ENCODE measurements at places on chromosomes 2 and 18.

DNA sequence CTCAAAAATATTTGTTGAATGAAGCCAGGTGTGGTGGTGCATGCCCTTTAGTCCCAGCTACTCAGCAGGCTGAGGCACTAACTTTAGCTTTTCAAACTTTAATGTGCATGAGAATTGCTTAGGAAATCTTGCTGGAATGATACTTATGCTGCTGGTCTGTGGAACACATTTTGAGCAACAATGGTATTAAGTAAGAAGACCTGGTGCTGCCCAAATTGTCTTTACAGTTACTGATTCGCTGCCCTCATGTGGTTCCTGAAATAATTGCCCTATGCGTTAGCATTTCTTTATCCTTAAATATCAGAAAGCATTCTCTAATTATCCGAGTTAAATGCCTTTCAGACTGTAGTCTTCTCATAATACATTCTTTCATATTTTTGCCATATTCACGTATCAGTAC is 76.0 kb upstream of the SESTD1 start:
- DNase-seq, result peak; percentile 37

DNA sequence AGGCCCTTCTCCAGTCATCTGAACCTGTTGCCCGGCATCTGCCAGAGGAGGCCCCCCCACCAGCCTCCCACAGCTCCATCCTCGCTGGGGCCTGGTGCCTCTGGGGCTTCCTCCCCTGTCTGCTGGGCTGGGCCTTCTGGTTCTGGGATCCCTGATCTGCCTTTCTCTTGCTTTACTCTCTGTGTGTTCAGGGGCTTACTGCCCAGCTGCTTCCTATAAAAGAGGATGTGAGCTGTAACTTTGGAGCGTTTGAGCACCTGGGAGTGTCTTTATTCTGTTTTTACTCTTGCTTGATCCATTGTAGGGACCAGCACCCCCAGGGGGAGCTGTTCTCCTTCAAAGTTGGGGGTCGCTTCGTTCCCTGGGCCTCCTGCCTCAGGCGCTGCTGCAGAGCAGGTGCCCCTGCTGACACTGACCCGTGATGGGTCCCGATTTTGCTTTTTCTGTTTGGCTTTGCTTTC is 23.1 kb upstream of the FAHD2A start:
- DNase-seq, result no peak

DNA sequence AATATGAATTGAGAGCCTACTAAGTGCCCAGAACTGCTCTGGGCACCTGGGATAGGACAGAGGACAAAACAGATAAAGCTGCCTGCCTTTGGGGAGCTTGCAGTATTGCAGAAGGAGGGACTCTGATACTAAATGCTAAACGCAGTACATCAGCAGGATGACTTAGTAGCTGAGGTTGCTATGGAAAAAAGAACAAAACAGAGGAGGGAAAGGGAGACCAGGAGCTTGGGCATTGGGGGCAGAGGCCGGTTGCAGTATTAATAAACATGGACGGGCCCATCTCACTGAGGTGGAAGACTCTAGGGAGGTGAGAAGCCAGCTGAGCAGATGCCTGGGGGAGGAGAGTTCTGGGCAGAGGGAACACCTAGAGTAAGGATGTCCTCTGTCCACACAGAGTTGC is 66.1 kb upstream of the SP3 start:
- DNase-seq, result no peak

DNA sequence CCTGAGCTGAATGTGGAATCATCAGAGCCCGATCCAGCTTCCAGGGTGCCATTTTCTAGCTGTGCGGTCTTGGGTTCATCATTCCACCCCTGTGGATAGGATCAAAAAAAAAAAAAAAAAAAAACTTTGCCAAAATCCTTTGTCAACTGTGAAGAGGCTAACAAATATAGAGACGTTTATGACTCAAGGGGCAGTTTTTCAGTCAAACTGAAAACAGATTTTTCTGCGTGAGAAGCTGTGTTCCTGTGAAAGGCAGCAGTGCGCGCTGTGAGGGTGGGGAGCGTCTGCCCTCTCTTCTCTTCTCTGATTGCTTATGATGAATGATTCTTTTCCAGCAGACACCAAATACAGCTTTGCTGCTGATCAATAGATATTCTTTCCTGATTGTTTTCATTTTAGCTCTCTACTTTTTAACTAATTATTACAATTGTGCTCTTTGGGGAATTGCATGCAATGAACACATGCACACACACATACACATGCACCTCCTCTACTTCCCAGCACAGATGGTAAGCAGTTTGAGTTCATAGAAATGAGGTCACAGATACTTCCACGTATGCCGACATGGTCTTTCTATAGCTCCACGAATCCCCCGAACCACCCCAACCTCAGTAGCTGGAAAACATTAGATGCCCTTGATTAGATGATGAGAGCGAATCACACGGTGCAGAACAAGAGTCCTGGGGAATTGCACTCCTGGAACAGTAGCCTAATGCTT is 175.4 kb downstream of the NRP2 start:
- DNase-seq, result no peak

DNA sequence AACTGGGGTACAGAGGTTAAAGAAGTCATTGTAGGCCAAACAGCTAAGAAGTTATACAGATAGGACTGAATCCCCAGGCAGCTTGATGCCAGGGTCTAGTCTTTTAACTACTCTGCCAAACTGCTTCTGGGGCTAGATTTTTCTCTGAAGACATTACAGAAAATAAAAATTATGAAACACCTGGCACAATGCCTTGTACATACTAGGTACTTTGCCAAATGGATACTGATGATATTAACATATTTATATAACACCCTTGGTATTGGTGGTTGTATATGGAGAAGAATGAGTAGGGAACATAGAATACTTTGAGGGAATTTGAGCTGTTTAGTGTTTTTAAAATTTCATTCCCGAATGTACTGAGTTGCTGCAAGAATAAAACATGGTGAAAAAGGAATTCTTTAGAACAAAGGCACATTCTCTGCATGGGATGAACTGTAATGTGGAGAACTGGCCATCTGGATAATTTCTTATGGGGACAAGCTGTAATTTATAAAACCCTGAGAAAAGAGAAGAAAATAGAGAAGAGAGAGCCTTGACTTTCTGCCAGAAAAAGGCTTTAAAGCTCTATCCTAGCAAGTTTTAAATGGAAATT is 210.9 kb upstream of the TMEM200C start:
- DNase-seq, result no peak

DNA sequence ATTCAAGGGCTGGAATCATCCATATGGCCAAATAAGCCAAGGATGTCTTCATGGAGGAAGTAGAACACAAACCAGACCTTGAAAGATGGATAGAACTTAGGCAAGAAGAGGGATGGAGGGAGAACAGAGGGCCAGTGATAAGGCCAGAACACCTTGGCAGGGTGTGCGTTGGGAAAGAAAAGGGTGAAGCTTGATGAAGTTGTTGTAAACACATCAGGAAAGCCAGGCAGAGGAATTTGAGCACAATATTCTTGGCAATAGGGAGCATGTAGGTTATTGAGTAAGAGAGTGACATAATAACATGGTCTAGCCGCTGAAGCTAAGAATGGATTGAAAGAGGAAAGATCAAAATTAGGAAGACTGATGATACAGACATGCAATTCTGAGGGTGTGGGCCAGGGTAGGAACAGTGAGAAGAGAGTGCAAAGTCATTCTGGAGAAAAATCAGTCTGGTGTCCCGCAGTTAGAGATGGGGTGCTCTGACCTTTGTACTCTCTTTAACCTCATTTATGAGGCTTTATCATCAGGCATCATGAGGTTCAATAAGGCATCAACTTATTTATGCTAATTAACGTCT is 41.0 kb downstream of the SLC14A2 start:
- no peak for DNase-seq

DNA sequence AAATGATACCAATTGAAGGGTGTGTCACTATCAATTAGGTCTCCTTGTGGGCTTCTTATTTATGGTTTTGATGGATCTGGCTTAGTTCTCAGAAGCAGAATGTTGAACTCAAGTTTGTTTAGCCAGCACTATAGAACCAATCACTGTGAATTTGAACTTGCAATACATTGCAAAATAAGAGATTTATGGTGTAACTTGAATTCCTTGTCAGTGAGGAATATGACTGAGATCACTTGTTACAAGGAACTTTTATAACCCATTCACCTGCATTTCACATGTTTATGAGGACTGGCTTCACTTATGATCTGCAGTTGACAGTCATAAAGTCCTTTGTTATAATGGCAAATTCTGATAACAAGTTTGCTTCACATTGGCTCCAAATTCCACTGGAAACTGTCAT is 9.8 kb downstream of the GATA6 start:
- DNase-seq, result no peak

DNA sequence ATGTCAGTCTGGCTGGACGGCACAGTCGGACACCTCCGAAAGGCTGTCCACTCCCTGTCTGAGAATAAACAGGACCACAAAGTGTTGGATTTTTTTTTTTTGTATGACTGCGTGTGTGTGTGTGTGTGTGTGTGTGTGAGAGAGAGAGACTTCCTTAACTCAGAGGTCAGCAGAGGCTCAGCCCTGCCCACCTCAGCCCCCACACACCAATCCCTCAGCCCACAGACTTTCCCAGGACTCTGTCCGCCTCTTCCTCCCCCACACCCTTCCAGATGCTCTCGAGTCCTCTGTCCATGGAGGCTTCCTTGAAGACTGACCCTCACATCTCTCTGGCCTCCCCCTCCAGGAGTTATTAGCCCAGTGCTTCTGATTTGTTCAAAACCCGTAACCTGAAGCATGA is 147.3 kb downstream of the BCL11A start:
- DNase-seq, result no peak

GRCh38 chr18:67651438-67651837 is 134.9 kb upstream of the DSEL start:
- DNase-seq, result no peak

DNA sequence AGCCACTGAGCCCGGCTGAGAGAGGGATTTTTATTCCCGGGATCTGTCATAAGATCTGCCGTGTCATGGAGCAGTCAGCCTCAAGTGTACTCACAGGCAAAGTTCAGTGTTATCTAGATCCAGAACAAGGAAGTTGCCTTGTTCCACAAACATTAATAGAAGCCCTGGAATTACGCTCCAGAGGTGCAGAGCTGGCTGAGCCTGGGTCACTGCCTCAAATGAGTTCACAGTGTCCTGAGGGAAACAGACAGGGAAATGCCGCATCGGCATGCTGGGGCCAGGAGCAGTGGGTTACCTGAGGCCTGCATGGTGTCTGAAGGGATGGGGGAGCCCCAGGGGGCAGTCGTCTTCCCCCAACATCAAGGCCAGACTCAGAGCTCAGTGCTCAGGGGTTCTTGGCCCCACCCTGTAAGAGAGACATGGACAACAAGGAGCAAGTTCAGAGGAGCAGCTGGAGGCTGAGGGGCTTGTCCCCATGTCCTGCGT is 42.7 kb upstream of the ODC1 start:
- no peak for DNase-seq

DNA sequence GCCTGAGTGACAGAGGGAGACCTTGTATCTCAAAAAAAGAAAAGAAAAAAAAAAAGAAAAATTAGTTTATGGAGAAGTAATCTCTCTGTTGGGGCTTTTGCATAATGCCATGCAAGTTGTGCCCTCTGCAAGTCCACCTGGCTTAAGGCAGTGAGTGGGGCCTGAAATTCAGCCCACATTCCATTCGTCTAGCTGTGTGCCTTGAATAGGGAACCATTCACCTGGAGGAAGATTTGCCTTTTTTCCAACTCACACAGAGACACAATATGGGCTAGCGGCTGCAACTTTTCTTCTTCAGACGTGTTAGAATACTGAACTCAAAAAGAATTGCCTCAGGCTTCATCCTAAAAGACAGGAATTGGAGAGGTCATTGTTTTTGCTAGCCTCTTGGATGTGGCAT is 160.0 kb upstream of the STON1 start:
- DNase-seq, result no peak

- DNase-seq, result peak; percentile 77
Measured at GRCh38 chr18:9708057-9708433, at the start of gene RAB31. Gene RAB31, plus strand, starts transcription at chr18:9708301. Its CDS starts 105 bp downstream, at chr18:9708406.

DNA sequence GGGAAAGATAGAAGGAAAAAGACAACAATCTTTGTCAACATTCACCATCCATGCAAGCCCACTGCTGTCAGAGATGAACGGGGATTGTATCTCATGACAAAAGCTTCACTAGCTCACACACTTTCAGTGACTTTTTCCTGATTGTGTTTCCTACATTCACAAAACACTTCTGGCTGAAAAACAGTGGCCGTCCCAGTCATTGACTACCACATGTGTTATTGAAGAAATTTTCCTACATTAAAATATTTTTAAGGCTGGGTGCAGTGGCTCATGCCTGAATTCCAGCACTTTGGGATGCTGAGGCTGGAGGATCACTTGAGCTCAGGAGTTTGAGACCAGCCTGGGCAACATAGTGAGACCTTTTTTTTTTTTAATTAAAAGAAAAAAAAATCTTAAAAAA is 90.9 kb downstream of the MOGAT1 start:
- no peak for DNase-seq

- peak; percentile 61 for DNase-seq
Measured at GRCh38 chr2:142153601-142154000, 22.8 kb upstream of the LRP1B start.

GRCh38 chr2:45822272-45822630 is 170.8 kb downstream of the PRKCE start:
- DNase-seq, result peak; percentile 65

- no peak for DNase-seq
Measured at GRCh38 chr2:52036024-52036423, 1004.1 kb upstream of the NRXN1 start.

DNA sequence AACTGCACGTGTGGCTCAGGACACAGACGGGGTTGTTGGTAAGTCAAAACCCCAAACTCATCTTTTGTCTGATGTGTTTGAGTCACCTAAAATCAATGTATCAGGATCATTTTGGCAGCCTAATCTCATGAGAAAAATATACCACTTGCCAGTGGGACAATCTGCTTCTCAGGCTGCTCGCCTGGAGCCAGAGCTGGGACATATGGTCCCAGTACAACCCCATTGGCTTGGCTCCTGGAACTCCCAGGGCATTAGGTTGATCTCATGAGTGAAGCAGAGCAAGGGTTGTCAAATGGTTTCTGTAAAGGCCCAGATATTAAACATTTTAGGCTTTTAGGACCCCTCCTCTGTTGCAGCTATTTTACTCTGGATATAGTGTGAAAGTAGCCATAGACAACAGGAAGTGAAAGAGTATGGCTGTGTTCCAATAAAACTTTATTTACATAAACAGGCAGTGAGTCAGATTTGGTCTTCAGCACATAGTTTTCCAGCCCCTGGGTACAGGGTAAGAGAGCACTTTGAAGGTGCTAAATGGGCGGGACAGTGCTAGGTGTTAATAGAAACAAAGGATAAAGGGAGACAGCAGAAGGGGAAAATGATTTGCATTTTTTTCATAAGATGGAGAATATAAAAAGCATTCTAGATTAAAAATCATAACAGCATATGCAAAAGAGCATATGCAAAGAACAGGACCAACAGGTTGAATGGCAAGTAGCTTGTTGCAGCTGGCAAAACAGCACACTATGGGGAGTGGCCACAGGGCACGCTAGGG is 290.8 kb downstream of the KCNS3 start:
- no peak for DNase-seq

DNA sequence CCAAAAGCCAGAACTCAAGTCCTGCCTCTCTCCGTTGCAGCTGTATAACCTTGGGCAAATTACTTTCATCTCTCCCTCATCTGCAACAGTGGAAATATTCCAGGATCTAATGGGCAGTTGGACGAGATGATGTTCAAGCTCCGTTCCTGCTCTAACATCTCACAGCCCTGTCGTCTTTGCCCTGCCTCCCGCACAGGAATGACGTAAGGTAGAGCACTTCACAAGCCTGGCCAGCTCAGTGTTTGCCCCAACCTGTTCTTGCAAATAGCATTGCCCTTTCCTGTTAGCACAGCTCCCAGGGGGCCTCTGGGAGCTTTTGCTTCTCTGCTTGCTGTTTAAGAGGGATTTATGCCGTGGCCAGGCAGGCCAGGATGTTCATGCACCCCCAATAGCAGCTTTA is 107.9 kb downstream of the KLHL29 start:
- no peak for DNase-seq

GRCh38 chr2:179211355-179211754 is 53.3 kb downstream of the SESTD1 start:
- DNase-seq, result no peak

Data from astrocyte of the spinal cord (primary cell).